D721Med (cell line): ENCODE measurements at places on chromosomes 11 and 22.
A peak's percentile ranks its signal among the peaks of the same experiment; 100 is the strongest.

DNA sequence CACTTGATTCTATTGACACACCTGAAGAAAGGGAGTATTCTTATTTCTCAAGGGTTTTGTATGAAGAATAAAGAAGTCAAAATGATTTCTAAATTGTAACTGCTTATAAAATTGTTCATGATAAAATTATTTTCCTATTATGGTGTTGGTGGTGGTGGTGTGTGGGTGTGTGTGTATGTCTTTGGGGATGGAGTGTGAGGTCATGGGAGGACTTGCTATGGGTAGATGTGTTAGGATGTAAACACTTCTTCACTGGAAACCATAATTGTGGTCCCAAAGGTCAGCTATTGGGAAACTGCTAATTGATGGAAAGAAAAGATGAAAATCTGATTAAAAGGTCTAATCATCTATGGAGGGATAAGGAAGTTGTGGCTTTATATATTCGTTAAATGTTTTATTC lies 5.1 kb downstream of the TRIM22 start:
- no peak for DNase-seq

GRCh38 chr11:64225608-64226506 lies at the start of the genes NUDT22 and TRPT1:
NUDT22 (plus strand) TSS chr11:64226274; CDS start chr11:64226653, 379 bp downstream.
TRPT1 (minus strand) TSS chr11:64226186; CDS start chr11:64225860, 326 bp downstream.
- DNase-seq, result peak; percentile 92

DNA sequence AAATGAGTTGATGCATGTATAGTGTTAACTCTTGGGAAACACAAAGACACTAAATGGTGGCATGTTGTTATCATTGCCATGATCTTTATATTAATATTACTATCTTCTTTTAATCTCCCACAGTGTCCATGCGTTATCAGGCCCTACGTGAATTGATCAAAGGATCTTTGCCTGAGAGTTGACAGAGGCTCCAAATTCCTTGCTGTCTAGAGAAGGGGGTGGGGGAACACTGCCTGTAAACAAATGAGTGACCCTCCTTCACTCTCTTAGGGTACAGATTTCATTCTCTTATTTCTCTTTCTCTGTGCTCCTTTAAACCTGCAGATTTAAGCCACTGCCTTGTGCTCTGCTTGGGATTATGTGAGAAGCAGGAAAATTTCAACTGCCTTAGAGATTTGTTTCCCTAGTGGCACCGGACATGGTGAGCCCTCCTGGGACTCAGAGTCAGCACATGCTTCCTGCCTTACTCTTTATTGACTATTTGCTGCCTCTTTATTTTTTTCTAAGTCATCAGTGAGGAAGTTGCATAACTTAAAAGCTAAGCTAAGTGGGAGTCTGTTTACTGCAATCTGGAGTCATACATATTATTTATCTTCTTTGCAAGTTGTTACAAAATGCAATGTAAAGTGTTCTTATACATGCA lies 122.9 kb downstream of the MAML2 start:
- DNase-seq, result no peak

DNA sequence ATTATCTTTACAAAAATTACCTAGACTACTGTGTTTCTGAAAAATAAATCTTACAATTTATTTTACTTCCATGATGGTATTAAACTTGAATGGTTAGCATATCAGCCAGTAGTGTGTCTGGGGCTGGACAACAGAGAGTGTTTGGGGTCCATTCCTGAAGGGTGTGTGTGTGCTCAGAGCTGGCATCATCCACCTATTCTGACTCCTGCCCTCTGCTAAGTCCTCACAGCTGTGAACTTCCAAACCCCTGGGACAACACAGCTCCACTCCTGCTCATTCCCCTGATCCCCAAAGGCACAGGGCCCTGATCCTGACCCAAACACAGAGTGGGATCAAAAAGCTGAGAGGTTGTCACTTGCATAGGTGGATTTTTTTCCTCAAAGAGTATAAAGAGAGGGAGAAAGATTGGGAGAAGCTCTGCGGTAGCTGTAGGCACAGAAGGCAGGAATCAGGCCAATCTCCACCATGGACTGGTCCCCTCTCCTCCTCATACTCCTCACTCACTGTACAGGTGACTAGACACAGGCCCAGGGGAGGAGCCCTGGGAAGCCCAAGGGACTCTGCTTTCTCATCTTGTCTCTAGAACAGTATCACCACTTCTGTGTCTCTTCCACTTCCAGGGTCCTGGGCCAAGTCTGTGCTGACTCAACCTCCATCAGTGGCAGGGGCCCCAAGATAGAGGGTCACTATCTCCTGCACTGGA lies 55.7 kb upstream of the TOP3B start:
- no peak for DNase-seq

GRCh38 chr22:29158546-29158945 lies 47.1 kb upstream of the EMID1 start:
- no peak for DNase-seq

- no peak for DNase-seq
Measured at GRCh38 chr22:22786301-22787115, 101.1 kb upstream of the IGLL5 start.

DNA sequence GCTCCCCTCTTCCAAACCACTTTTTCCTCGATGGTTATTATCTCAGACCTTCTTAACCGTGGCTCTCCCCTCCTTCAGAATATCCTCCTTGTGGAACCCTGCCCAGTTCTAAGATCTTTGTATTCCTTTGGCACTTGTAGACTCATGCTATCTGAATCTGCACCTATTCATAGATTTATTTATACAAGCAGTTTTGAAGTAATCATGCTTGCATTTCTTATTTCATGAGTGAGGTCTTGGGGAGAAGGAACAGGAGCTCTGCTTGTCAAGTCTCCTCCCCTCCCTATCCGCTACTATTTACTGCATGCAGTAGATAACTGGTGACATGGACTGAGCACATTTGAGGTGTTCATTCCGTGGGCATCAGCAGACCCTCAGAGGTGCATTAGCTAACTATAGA lies 5.4 kb upstream of the MADD start:
- DNase-seq, result no peak

GRCh38 chr11:70365544-70365927 lies 32.8 kb upstream of the CTTN start:
- DNase-seq, result no peak

- DNase-seq, result no peak
Measured at GRCh38 chr11:127070808-127071207, 70.2 kb upstream of the KIRREL3 start.

- DNase-seq, result no peak
Measured at GRCh38 chr11:68691402-68691784, 7.0 kb downstream of the GAL start.

DNA sequence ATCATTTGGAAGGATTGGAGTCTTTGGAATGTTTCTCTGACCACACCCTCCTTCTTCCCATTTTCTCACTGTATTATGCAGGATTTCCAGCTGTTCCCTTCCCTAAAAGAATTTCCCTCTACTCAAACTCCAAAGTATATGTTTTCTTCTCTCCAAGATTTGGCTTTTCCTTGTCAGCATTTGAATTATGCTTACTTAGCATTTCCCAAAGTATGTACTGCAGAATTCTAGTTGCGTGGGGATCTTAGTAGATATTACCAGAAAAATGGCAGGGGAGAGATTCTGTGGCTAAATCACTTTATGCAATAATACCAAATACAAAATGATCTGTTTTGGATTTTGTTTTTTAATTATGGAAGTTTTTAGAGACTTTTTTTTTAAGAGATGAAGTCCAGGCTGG lies 142.3 kb downstream of the OR4C45 start:
- no peak for DNase-seq

DNA sequence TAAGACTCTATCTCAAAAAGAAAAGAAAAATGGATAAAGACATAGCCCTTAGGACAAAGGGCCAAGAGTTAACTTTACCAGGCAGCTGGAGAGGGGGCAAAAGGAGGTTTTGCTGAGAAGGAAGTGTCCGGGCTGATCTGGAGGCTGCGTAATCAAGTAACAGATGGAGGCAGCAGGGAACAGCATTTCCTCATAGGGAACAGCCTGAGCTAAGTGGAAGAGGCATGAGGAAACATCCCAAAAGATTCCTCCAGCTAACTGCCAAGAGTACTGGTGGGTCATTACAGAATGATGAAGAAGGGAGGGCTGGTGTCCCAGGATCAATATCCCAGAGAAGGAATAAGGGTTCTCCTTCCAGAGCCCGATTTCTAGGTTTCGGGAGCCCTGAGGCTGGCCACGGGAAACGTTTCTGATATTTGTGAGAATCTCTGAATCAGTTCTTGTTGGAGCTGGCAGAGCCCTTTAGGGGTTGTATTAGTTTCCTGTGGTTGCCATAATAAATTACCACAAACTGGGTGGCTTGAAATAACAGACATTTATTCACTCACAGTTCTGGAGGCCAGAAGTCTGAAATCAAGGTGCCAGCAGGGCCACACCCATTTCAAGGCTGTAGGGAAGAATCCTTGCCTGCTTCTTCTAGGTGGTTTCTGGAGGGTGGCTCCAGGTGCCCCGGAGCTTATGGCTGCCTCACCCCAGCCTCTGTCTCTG lies 21.2 kb downstream of the LIF start:
- no peak for DNase-seq

GRCh38 chr11:99960536-99960935 lies 726.6 kb upstream of the ARHGAP42 start:
- no peak for DNase-seq

GRCh38 chr11:33697997-33698396 lies 2.6 kb downstream of the C11orf91 start:
- DNase-seq, result no peak

DNA sequence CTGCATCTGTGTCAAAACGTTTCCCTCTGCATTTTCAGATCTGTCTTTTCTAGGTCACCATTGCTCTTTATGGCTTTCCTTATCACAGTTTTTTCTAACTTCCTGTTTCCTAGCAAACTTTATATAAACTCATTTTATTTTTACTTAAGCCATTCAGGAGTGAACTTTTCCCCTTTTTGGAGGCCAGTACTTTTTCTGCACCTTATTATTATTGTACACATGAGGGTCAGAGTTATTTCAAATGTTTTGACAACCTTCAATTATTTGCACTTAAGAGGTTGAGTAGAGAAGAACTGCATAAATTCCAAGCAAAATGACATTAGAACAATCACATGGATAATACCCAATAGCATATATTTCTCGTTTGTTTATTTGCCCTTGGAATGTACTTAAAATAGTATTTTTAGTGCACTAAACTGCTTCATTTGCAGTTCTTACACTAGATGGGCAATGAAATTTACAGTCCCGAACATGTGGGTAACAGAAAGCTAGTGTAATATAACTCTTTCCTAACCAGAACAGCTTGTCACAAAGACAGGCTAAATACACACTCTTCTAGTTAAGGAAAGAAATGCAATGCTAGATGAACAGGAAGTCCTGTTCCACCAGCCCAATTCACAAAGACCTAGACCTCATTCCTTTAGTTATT lies 79.5 kb downstream of the UBASH3B start:
- DNase-seq, result no peak

- DNase-seq, result peak; percentile 29
Measured at GRCh38 chr22:37260901-37261336, 16.9 kb upstream of the RAC2 start.

- DNase-seq, result no peak
Measured at GRCh38 chr22:46056546-46057245, 79.7 kb upstream of the WNT7B start.

DNA sequence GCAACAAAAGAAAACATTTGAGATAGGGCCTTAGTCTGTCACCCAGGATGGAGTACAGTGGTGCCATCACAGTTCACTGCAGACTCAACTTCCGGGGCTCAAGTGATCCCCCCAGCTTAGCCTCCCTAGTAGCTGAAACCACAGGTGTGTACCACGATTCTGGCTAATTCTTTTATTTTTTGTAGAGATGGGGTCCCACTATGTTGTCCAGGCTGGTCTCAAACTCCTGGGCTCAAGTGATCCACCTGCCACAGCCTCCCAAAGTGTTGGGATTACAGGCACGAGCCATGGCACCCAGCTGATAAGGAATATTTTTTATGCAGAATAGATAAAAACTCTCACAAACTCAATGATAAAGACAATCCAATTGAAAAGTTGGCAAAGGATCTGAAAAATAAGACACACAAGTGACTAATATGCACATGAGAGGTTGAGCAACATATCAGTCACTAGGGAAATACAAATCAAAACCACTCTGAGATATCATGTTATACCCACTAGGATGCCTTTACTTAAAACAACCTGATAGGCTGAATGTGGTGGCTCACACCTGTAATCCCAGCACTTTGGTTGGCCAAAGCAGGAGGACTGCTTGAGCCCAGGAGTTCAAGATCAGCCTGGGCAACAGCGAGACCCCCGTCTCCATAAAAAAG lies 33.9 kb upstream of the CLTCL1 start:
- no peak for DNase-seq

DNA sequence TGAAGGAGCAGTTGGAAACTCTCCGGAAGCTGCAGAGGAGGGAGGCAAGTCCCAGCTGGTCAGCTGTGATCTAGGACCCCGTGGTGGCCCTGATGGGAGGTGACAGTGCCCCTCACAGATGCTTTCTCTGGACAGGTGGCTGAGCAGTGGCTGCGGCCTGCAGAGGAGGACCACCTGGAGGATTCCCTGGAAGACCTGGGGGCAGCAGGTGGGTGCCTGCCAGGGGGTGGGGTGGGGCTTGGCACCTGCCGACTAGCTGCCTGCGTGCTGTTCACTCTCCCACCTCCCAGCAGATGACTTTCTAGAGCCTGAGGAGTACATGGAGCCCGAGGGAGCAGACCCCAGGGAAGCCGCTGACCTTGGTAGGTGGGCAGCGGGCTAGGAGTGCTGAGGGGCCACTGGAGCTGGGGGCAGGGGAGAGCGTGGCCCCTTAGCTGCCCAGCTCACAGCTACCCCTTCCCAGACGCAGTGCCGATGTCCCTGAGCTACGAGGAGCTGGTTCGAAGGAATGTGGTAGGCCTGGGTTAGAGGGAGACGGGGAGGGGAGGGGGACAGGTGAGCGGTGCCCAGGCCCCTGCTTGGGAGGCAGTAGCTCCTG lies 3.1 kb downstream of the SCO2 start:
- DNase-seq, result no peak

DNA sequence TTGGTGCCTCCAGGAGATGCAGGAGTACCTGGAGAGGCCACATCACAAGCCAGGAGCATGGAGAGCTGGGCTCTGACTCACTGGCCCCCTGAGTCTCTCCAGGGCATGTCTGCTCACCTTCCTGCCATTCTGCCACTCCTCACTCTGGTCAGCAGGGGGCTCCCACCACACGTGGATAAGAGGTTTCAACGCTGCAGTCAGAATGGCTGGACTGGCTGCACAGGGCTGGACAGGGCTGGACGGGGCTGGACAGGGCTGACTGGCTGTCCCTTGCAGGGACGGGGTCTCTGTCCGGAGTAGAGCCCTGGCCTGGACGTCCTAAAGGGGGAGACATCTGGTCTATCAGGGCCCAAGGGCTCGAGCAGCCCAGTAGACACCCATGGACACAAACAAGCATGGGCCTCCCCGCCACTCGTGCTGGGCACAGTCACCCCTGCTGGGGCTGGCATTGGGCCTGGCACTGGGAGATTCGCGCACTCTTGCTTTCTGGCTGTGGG lies 34.6 kb downstream of the CYTH4 start:
- peak; percentile 73 for DNase-seq

DNA sequence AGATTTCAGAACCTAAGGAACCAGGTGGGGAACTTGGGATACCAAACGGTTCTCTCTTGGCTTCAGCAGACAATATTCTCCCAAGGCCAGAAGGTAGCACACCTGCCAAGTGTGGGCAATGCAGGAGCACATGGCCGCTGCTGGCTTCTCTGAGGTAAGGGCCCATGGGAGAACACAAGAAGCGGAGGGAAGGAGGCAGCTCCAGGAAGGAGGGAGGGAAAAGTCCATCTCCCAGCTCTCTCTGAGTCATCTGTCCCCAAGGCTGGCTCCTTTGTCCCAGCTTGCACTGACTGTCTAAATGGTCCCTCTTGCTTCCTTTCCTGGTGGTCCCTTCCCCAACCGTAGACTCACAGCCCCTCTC lies 557.9 kb upstream of the CADM1 start:
- DNase-seq, result no peak
